GM13976 (cell line): ENCODE measurements at places on chromosomes 6 and 20.

DNA sequence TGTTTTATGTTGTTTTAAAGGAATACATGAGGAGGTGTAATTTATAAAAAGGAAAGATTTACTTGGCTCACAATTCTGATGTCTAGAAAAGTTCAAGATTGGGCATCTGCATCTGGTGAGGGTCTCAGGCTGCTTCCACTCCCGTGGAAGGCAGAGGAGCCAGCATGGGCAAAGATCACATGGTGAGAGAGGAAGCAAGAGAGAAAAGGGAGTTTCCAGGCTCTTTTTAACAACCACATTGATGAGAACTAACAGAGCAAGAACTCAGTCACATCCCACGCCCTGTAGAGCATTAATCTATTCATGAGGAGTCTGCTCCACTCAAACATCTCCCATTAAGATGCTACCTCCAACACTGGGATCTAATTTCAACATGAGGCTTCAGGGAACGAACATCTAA lies 1666.3 kb downstream of the HACE1 start:
- DNase-seq = no peak

- DNase-seq = no peak
Measured at GRCh38 chr20:8213270-8213669, 81.2 kb downstream of the PLCB1 start.

- DNase-seq = no peak
Measured at GRCh38 chr6:112087916-112088315, 525 bp downstream of the FAM229B start.

DNA sequence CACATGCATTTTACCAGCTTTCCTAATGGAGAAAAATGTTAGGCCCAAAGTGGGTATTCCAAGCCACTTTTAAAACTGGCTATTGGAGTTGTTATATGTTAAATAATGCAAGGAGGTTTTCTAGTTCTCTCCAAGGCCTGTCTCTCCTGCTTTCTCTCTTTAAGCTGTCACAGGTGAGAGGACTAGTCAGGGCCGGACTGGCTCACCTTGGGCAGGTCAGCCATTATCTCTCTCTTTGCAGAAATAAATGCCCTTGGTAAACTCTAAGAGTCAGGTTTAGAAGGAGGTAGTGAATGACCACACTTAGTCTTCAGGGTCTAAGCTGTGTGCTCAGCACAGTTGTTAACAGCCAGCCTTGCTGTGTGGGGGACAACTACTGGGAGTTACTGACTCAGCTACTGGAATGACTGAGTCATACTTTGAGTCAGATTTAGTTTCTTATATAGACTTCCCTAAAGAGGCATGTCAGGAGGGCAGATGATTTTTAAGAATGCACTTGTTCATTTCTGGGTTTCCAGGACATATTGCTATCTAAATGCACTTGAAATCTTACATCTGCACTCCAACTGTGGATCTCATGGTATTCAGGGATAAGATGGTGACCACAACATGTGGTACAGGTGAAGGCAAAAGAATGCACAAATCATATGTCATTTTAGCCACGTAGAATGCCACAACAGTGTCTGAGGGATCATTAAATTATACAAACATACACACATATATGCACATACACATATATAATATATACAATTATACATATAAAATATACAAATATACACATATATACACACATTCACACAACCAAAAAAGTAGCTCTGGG lies 719.4 kb downstream of the EPM2A start:
- DNase-seq = peak; percentile 33

DNA sequence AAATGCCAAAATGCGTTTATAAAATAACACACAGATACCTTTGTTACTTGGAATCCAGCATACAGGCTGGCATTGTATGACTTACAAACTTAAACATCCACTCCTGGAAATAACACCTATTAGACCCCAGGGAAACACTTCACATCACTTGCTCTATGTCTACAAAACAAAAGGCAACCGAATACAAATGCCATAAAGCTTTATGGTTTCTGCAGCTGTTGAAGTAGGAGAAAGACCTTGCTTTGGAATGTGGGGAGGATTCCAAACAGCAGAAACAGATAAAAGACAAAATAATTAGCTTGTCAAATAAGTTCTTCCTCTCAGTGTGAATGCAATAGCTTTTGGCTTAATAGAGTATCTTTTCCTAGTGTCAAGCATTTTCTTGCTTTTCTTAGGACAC lies 9.8 kb upstream of the AMD1 start:
- DNase-seq = no peak

GRCh38 chr6:169190970-169191369 lies 62.7 kb downstream of the THBS2 start:
- DNase-seq = no peak

DNA sequence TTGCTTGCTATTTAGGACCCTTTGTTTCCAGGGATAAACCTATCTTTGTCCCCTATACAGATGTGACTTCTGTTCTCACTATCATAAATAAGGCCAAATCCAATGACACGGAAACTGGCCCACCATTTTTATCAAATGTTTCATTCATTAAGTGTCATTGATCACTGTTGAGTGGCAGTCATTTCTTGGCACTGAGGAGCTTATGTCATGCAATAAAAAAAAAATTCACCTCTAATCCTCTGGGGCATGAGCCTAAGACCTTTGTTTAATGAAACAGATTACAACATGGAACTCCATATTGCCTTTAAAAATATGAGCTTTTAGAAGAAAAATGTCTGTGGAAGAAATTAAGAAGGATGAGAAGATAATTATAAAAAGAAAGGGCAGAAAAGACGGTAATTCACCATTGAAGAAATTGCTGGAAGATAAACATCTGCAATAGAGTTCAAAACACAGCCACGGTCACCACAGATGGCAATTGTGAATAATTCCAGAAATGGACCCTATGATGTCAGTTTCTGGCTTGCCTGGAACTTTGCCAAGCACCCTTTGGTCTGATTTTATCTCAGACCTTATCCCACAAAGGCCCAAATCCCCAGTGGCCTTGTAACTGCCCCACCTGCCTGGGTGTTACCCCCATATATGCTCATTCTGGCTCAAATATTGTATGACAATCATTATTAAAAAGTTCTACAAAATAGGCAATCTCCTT lies 91.1 kb downstream of the DST start:
- DNase-seq = no peak

- no peak for DNase-seq
Measured at GRCh38 chr6:113824866-113825265, 32.3 kb upstream of the MARCKS start.

DNA sequence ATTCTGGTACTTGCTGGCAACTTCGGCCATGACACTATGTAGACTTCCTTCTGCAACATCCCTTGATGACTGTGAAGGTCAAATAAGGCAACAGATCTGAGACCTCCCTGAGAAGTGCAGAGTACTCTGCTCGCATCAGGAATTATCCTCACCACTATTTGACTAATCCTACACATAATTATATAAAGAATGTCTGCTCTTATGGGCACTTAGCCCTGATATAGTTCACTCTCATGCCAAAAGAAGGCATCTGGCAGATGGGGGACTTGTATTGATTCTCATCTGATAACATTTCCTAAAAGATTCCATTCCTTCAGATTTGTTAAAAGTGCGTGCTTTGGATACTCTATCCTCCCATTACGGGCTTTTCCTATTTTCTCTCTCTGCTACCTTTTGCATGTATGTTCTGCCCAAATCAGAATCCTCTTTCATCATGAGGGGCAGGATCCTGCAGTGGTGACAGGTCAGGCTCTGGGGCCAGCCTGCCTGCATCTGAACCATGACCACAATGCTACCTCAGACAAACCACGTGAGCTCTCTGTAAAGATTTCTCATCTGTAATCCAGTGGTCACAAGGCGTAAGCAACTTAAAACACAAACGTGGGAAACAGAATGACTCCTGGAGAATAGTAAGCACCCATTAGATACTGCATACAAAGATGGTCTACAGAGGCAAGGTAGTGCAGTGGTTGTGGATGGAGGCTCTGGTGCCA lies 134.0 kb downstream of the GJA10 start:
- no peak for DNase-seq

DNA sequence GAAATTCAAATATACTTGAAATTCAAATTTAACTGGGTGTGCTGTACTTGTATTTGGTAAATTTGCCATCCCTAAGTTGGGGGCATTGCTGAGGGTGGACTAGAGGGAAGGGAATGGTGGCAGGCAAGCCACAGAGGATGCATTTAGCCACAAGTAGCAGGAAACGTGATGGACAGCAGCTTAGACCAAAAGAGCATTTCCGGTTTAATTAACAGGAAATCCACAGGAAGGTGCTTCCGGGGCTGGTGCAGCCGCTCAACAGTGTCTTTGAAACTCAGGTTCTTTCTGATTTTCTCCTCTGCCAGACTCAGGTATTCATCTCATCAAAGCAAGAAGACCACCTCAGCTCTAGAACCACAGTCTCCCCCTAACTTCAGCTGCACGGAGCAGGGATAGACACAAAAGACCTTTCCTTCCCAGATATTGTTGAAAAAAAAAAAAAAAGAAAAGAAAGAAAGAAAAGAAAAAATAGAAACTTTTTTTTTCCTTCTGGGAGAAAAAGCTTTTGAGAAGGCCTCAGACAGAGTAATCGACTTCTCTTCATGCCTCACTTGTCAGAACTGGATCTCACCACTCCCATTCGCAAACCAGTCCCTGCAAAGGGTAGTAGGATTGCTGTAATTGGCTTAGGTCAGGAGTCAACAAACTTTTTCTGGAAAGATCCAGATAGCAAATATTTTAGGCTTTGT lies 8.0 kb upstream of the BCAS1 start:
- peak; percentile 40 for DNase-seq

DNA sequence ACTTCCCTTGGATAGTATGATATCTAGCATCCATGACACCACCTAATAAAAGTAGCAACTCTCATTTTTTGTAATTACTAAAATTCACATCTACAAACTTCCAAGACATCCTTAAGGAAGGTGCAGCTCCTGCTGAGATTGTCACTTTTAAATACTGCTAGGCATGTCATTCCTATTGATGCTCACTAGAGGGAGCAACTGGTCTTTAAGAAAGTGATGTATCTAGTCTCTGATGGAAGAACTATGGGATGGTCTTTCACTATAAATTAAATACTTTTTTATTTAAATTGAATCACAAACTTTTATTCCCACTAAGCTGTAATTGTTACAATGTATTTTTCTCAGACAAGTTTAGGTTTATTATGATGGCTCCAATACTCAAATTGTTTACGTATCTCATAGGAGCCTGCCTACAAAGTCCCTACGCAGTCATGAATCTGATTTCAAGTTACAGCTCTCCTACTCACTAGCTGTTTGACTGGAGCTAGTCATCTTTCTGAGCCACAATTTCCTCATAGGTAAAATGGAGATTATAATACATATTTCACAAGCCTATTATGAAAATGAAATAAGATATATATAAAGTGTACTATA lies 8.1 kb upstream of the TSPYL1 start:
- DNase-seq = no peak

- DNase-seq = no peak
Measured at GRCh38 chr6:147081076-147081609, 123.1 kb upstream of the STXBP5 start.

DNA sequence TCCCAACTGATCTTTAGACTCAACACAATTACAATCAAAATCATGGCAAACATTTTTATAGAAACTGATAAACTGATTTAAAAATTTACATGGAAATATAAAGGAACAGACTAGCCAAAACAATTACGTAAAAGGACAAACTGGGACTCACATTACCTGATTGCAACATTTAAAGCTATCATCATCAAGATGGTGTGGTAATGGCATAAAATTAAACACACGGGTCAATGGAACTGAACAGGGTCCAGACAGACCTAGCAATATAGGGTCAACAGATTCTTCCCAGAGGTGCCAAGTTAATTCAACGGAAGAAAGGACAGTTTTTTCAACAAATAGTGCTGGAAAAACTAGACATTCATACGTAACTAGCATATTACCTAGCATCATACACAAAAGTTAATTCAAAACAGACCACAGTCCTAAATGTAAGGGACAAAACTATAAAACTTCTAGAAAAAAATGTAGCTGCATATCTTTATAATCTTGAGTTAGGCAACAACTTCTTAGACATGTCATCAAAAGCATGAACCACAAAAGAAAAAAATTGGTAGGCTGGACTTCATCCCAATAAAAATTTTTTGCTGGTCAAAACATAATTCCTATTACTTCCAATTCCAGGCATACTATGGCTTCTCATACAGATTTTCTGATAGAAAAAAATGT lies 147.4 kb upstream of the BEND6 start:
- DNase-seq = no peak

- no peak for DNase-seq
Measured at GRCh38 chr6:112330071-112330878, 16.9 kb upstream of the RFPL4B start.

DNA sequence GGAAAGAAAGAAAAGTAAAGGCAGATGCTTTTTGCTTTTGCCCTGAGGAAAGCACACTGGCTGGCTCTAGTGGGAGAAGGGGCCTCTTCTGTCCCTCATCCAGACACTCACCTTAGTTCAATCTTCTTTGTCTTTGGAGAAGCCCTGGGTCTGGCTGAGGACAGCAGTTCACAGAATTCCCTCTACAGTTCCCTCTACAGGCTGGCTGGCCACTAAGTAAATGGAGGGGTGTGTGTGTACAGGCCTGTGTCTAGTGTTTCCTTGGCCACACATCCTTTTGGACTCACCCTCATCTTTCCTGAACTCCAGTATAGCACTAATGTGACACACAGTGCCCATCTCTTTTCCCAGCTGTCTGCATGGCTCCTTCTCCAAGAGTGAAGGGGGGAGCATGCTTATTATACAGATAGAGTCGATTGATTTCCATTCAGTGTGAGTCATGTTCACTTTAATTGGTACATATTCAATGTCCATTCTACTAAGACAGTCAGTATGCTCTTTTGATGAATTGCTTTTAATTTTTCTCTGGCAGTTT lies 26.0 kb upstream of the CLVS2 start:
- no peak for DNase-seq

DNA sequence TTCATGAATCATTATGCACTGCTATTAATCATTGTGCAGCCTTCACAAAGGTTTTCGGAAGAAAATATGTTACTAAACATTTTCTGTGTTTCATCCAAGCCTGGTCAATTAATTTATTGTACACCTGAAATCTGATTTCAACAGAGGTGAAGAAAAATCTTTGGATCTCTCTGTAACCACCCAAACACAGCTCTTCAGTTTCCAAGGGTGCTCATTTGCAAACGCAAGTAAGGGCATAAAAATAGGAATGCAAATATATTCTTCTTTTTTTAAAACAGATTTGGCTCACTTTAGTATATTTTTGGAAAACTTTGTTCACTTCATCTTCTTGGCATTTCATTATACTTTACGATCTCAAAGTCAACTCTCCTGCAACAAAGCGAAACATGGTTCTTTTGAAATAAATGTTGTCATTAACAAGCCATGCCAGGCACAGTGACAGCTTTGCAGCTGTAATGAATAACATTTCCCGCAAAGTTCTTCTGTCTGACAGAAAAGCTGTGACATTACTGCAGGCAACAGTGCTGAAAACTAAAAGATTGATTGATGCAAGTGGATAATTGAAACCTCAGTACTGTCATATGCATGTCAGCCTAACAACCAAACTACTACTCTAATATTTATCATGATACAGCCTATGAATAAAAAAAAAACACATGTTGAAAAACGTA lies 348.3 kb downstream of the FRK start:
- no peak for DNase-seq

GRCh38 chr6:47380251-47380650 lies 70.5 kb upstream of the TNFRSF21 start:
- no peak for DNase-seq
